ENCODE measurements at places on chromosomes 16 and 17.

- no peak for DNase-seq
Observed at GRCh38 chr16:77881355-77882030, 93.1 kb downstream of the VAT1L start.

GRCh38 chr17:79214940-79215604 is 140.4 kb downstream of the ENGASE start:
- no peak for DNase-seq

- DNase-seq = no peak
Observed at GRCh38 chr17:18116078-18116477, 7.5 kb downstream of the MYO15A start.

GRCh38 chr16:85449885-85450245 is 163.3 kb upstream of the GSE1 start:
- DNase-seq = no peak

DNA sequence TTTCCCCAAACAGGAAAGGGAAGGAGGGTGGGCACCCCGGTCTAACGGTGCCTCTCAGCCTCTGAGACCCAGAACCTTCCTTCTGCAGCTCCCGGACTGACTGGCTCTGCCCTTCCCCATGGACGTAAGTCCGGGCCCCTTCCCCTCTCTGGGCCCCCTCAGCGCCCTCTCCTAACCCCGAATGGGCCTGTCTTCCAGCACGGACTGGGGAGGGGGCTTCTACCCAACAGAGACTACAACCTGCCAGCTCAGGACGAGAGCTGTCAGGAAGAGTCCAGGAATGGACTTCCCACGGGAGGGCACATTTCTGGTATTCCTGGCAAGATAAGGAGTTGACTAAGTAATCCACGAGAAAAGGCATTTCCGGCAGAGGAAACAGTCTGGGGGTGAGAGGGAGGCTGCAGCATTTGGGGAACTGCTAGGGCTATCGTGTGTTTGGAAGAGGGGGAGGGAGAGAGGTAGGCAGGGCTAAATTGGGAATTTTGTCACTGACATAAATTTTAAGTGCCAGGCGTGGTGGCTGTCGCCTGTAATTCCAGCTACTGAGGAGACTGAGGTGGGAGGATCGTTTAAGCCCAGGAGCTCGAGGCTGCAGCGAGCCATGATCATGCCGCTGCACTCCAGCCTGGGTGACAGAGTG is 12.1 kb upstream of the ALDOA start:
- no peak for DNase-seq

DNA sequence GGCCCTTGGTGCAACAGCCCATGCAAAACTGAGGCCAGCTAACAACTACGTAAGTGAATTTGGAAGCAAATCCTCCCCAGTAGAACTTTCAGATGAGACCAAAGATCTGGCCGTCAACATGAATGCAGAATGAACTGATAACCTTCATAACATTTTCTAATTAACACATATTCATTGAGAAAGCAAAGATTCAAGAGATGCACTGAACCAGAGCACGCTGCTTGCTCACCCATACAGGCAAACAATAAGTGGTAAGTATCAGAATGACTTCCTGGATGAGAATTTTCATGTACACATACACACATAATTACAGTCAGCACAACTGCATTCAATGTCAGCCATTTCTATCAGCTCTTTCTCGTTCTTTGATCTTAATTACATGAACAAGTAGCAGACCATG is 30.6 kb downstream of the XYLT1 start:
- DNase-seq = no peak

- DNase-seq = no peak
Observed at GRCh38 chr16:81908466-81909262, 102.6 kb downstream of the SDR42E1 start.

DNA sequence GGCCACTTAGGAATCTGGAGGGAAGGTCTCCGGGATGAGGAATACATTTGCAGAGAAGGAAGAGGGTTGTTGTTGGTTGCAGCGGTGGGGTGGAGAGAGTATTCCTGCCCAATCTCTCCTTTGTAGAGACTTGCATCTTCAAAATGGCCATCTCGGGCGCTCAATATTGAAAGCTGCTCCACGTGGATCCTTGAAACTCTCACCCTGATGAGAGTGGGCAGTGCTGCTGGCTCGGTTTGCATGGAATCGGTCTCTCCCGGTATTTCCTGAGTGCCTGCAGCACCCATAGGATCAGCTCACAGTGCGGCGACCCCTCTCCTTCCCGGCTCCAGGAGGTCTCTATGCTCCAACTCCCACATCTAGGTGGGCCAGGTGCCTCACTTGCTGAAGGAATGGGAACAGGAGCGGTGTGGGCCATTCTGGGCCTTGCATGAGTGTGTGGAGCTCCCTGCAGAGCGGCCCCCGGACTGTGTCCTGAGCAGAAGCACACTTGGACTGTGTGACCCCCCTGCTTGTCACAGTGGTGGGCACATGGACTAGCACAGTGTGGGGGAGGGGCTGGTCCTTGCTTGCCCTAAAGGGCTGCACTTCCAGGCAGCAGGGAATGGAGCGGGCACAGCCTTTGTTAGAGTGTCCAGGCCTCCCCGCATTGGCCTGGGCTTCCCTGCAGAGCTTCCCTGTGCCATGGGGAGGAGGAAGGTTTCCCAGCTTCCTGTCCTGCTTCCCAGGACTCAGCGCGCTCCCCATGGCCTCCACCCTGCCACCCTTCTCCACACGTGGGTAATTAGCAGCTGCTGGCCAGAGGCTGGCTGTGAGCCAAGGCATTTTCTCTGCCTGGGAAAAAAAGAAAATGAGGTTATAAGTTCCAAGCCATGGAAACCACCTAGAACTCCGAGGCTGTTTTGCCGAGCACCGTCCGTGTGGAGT is 139.3 kb downstream of the IRF8 start:
- DNase-seq = no peak

DNA sequence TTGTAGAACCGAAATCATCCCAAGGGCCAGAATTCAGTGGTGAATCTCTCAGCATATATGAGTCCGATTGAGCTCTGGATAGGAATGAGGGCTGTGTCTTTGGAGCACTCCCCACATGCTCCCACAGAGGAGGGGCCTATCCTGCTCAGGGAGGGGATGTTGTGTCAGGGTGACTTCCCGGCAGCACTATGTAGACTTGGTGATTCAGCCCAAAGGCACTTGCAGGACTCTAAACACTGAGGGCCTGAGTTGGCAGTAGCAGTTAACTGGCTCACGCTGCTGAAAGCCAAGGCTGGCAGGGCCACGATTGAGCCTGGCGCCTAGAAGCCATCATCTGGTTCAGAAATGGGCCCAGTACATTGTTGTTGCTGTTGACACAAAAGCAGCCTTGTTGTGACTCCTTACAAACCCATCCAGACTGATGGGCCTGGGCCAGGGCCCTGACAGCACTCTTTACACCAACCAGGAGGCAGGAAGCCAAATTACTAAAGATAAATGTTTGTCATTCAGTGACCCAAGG is 31.9 kb downstream of the NMT1 start:
- DNase-seq = no peak

- no peak for DNase-seq
Observed at GRCh38 chr17:67575325-67575724, 142.4 kb upstream of the NOL11 start.

Data from T-helper 2 cell treated with Interferon-gamma antibody and Interleukin-4, amounts not matched to agents 5 μg/mL and 100 μg/mL, for 36 hours (primary cell).